Stimulated activated CD8-positive, alpha-beta memory T cell treated with anti-CD3 and anti-CD28 coated beads, Interleukin-7, amount 100 ng/mL, for 1 hour (primary cell): ENCODE measurements at places on chromosomes 16 and 17.
A peak's percentile ranks its signal among the peaks of the same experiment; 100 is the strongest.

- DNase-seq: no peak
Observed at GRCh38 chr16:87209808-87210512, 107.2 kb downstream of the C16orf95 start.

- DNase-seq: no peak
Observed at GRCh38 chr16:29710227-29711219, 31.5 kb downstream of the QPRT start.

GRCh38 chr17:68289473-68289872 is 1.5 kb downstream of the SLC16A6 start:
- no peak for DNase-seq

GRCh38 chr17:27585792-27586191 is 45.2 kb upstream of the LGALS9 start:
- no peak for DNase-seq

DNA sequence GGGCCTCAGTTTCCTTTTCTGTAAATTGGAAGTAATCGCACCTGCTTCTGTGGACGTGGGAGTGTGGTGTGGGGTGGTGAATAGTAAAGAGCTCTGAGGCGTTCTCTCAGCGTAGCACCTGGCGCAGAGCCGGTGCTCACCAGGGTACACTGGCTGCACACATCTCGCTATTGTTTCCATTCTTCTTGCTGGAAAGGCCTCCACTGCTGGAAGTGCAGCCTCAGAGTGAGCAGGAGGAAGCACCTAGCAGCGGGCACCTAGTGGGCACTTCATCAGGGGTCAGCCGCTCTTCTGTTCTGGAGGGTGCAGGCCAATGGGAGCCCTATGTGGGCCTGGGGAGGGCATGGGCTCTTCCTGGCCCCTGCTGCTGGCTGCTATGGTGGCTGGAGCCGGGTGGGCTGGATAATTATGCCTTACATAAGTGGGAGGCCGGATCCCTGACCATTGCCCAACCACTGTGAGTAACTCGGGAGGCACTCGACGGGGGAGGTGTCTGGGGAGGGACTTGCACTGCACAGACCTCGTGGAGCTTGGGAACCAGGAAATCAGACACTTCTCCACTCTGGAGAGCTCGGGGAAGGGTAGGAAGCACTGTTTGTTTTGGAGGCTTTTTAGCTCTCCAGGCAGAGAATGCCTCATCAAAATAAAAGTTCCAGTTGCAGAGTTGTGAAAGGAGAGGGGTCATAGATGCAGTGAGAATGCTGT is 1.7 kb downstream of the MAP2K3 start:
- no peak for DNase-seq

DNA sequence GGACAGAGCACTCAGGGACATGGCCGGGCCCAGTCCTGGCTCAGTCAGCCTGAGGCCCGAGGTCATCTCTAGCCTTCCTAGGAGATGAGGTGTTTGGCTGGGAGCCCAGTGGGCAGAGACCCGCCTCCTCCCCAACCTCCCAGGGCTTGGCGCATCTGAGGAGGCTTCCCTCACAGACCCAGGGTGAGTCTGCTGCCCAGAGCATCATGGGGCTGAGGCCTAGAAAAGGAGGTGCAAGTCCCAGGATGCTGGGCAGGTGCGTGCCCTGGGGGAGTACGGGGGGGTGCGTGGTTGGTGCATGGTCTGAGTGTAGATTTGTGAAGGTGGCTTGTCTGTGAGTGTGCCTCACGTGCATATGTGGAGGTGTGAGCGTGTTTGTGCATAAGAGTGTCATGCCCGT is 4.7 kb downstream of the PDE6G start:
- DNase-seq: no peak

- no peak for DNase-seq
Observed at GRCh38 chr16:67873435-67874370, 851 bp downstream of the EDC4 start.

GRCh38 chr16:66440970-66441369 is 13.9 kb downstream of the BEAN1 start:
- DNase-seq: no peak

- DNase-seq: no peak
Observed at GRCh38 chr17:49079840-49080663, 52.5 kb upstream of the B4GALNT2 start.

DNA sequence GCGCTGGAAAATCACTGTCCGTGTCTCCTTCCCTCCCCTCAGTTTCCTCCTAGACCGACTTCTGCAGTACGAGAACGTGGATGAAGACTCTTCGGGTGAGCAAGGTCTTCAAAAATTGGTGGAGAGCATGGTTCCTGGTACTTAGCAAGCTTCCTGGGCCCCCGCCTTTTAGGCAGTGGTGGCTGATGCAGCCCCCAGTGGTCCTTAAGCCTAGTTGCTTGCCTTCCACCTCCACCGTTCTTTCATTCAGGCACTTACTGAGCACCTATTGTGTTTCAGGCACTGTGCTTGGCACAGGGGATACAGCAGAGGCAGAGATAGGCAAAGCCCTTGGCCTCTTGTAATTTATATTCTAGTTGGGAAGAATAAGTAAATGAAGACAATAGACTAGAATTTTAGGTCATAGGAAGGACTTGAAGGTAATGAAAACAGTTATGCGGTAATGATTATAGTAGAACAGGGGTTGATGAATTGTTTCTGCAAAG is 767 bp downstream of the INO80E start:
- DNase-seq: no peak

DNA sequence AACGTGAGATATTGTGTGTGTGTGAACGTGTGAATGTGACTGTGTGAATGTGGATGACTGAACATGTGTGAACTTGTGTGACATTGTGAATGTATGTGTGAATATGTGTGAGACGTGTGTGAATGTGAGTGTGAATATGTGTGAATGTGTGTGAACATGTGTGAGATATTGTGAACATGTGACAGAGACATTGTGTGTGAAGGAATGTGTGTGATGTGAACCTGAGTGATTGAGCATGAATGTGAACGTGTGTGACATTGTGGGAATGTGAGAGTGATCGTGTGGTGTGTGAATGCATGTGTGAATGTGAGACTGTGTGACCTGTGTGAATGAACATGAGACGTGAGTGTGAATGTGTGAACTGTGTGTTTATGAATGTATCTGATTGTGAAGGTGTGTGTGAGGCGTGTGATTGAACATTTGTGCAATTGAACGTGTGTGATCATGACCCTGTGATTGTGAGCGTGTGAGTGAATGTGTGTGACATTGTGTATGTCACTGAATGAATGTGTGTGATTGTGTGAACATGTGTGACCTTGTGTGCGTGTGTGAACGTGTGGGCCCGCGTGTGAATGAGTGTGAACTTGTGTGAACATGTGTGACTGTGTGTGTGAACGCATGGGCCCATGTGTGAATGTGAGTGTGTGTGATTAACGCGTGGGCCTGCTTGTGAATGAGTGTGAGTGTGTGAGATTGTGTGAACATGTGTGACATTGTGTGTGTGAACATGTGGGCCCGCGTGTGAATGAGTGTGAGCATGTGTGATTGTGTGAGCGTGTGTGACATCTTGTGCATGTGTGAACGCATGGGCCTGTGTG is 23.2 kb upstream of the GSE1 start:
- DNase-seq: no peak

DNA sequence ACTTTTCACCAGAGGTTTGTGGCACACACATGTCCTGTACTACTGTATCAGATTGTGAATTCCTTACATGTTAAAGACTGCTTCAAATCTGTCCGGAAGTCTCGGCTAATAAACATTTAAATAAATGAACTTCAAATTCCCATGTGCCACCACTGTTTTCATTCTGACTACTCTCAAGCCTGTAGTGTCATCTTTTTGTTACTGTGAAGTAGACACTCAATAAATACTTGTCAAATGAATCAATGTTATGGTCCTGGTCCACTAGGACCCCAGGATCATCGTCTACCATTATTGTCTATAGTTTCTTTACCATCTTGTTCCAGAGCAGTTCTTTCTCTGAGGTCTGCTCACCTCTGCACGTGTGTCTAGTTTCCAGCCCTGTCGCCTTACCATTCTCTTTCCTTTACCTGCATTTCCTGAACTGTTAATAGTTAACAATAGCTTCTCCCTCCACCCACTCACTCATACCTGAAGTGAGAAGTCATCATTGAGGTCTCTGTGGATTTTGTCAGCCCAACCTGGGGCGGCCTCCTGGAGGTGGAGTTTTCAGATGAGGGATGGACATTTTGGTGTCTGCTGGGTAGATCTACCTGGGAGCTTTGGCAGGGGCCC is 333.0 kb downstream of the SEC14L1 start:
- no peak for DNase-seq

GRCh38 chr16:56115817-56116576 is 75.3 kb upstream of the GNAO1 start:
- DNase-seq: no peak

GRCh38 chr16:58020628-58021521 is 4.7 kb upstream of the MMP15 start:
- DNase-seq: peak; percentile 44

DNA sequence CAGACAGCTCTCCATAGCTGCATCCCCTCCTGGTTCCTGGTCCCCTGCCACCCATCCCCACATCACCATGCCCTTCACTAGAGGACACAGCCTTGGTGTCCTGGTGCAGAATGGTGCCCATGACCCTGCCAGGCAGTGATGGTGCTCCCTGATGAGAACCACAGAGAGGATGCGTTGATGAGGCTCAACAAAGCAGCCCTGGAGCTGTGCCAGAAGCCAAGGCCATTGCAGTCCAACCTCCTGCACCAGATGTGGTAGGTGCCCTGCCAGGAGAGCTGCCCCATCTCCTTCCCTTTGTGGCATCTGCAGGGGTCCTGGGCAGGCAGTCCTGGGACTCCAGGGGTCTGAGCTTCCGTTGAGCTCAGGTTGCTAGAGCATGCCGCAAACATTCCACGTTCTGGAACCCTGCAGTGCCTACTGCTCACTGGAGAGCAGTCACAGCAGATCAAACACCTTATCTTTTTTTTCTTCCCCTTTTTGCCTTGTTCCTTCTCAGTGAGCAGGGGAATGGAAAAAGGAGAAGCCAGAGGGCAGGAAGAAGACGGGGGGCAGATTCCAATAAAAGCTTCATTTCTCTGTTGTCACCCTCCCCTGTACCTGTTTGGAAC is 5.3 kb upstream of the EPN3 start:
- DNase-seq: no peak

DNA sequence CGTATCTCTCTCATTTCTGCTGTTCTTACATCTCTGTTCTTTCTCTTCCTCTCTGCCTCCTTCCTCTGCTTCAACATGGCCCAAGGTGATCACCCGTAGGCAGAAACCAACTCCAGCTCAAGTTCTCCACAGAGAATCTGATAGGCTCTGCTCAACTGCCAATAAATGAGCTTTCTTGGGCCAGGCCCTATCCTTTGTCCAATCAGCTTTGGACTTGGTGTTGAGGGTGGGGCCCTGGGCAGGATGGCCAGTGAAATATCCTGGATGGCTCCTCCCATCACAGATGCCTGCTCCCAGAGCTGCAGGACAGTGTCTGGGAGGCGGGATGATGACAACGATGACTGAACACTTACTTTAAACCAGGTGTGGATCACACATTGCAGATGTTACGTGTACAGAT is 17.4 kb upstream of the BRD7 start:
- no peak for DNase-seq

GRCh38 chr16:88785106-88785924 is at the start of gene PIEZO1:
TSS of gene PIEZO1 (minus strand) at chr16:88785220. CDS start at chr16:88784964, 256 bp downstream.
- DNase-seq: peak; percentile 64

- DNase-seq: no peak
Observed at GRCh38 chr17:7862692-7863437, 5.1 kb downstream of the CYB5D1 start.

DNA sequence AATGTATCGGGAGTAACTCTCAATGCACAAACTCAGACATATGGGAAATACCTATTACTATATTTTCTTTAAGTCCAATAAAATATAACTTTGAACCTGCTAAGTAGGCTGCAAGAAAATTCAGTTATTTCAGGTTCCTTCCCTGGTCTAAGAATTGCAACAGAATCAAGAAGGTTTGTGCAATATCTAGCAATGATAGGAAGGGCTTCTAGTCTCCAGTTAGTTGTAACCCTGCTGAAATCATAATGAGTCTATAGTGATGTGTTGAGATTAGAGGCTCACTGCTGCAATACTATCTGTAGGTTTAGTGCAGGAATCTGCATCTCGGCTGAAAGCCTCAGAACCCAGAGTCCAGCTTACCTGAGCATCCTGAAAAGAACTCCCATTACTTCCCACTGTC is 110.5 kb downstream of the PMP22 start:
- no peak for DNase-seq

DNA sequence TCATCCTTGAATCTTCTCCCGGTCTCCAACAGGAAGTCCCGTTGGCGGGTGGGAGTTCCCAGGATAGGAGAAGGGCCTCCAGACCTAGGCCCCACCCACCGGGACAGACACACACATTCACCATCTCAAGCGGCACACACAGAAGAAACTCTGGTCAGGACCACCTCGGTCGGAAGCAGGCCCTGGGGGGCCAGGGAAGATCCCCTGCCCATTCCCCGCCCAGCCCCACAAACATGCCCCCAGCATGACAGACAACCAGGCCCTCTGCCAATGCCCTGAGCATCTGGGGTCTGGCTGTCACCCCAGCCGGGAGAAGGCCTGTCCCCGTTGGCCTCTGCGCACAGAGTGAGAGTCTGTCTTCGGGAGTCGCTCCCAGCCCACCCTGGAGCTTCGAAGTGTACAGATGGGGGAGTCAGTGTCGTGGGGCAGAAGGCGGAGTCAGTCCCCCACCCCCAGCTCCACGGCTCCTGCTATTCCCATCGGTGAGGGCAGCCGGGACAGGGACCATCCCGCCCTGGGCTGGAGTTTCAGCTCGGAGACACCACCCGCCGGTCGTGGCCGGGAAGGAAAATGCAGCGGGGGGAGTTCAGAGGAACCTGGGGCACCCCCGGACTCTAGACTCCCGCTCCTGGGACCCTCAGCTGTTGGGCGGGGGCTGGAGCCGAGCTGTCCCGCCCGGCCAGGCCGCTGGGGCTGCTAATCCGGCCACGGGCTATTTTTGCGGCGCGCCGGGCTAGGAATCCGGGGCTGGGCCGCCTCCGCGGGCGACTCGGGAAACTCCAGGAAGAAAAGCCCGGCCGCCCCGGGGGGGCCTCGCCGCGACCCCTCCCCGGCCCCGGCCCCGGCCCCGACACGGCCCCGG is 660 bp downstream of the RHBDF1 start:
- no peak for DNase-seq

DNA sequence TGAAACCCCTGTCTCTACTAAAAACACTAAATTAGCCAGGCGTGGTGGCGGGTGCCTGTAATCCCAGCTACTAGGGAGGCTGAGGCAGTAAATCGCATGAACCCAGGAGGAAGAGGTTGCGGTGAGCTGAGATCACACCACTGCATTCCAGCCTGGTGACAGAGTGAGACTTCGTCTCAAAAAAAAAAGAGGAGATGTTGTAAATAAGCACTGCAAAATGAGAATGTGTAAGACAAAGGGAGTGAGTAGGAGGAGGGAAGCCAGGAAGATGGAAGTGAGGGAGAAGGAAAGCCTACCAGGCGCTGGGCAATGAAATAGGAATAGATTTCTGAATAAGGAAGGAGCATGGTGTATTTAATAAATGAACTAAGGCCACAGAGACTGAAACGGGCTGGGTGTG is 8.7 kb upstream of the PRPF8 start:
- DNase-seq: no peak

- DNase-seq: peak; percentile 14
Observed at GRCh38 chr17:49817993-49818392, 29.5 kb downstream of the KAT7 start.
